ENCODE measurements at places on chromosomes 13 and 19.

DNA sequence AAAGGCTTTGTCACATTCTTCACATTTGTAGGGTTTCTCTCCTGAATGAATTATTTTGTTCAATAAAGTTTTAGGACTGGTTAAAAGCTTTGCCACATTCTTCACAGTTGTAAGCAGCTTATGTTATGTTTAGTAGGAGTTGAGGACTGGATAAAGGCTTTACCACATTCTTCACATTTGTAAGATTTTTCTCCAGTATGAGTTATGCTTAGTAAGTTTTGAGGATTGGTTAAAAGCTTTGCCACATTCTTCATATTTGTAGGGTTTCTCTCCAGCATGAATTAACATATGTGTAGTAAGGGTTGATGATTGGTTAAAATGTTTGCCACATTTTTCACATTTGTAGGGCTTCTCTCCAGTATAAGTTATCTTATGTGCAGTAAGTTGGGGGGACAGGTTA is 79.9 kb downstream of the ZNF431 start:
- DNase-seq, result no peak

DNA sequence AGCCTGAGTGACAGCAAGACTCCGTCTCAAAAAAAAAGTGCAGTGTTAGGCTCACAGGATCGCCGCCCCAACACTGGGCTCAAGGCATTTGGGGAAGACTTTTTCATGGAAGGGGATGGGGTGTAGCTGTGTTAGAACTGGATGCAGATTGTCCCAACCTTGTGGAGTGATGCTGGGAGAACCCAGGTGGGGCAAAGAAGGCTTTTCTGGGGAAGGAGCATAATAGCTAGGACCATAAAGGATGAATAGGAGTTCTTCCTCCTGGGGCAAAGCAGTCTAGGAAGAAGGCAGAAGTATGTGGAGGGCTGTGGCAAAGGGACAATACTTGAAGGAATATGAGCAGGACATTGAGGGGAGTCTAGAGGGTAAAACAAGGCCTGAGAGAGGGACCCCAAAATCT is 11.2 kb downstream of the TLE6 start:
- no peak for DNase-seq

- DNase-seq, result no peak
Measured at GRCh38 chr19:42281146-42281826, 12.2 kb downstream of the CIC start.

- no peak for DNase-seq
Measured at GRCh38 chr19:50568728-50569698, 778 bp upstream of the LRRC4B start.

GRCh38 chr19:31269425-31270127 is 79.7 kb downstream of the TSHZ3 start:
- no peak for DNase-seq

- no peak for DNase-seq
Measured at GRCh38 chr13:63514886-63515285, 2099.2 kb upstream of the PCDH20 start.

DNA sequence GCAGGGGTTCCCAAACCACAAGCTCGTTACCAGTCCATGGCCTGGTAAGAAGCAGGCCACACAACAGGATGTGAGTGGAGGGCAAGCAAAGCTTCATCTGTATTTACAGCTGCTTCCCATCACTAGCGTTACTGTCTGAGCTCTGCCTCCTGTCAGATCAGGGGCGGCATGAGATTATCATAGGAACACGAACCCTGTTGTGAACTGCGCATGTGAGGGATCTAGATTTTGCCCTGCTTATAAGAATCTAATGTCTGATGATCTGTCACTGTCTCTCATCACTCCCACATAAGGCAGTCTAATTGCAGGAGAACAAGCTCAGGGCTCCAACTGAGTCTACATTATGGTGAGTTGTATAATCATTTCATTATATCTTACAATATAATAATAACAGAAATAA is 677.4 kb upstream of the SLITRK6 start:
- no peak for DNase-seq

DNA sequence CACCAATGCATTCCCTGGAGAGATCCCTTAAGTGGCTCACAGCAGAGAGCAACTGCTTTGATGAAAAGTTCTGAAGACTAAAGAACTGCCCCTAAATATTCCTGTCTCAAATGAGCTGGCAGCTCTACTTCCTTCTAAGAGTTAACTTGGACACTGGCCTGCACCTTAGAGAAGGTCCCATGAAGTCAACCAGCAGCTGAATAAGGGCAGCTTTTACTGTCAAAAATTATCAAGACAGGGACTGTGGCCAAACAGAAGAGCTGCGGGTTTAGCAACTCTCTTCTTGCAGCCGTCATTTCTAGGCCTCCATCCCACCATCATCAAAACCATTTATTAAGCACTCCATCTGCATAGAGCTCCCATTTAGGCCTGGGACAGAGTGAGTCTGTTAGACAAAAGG is 491.1 kb upstream of the TSHZ3 start:
- DNase-seq, result no peak

- DNase-seq, result no peak
Measured at GRCh38 chr13:33341861-33342452, 56.4 kb upstream of the STARD13 start.

DNA sequence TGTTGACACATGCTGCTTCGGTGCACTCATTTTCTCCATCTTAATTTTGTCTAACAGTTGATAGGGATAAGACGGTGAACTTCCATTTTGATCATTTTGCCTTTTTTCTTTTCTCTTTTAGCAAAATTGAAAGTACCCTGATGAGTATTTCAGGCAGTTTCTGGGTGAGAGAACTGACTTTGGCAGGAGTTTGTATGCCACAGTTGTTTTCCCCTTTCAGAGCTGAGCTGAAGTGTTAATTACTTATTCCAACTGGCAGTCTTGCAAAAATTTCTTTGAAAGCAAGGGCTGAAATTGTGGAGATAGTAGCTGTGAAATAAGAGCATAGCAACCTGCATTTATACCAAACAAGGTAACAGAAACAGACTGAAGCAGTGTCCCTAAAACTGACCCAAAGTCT is 180.2 kb downstream of the SLITRK5 start:
- DNase-seq, result no peak

DNA sequence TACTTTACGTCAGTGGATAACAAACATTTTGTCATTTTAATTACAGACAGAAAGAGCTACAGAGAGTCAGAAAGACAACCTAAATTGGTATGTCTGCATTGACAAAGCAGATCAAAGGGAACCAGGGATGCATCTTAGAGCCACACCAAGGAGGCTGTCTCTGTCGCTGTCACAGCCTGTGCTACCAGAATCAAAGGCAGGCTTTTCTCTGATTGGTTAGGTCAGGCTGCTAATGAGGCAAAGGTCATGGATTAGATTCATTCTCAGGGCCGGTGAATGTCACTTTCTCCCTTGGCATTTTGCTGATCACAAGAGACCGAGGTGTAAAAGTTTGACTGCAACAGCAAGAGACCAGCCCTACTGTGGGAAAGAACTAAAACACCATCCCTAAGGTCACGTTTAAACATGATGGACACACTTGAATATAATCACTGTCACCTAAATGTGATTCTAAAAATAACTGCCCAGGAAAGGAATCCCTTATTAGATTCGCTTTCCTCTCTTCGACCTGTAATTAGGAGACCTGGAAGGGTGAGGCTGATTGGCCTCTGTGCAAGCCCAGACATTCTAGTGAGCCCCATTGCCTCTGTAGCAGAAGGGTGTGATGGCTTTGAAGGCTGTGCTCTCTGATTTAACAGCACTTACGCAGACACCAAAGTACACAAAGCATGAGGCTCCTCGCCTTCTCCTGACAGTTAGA is 314.4 kb upstream of the NBEA start:
- DNase-seq, result no peak

DNA sequence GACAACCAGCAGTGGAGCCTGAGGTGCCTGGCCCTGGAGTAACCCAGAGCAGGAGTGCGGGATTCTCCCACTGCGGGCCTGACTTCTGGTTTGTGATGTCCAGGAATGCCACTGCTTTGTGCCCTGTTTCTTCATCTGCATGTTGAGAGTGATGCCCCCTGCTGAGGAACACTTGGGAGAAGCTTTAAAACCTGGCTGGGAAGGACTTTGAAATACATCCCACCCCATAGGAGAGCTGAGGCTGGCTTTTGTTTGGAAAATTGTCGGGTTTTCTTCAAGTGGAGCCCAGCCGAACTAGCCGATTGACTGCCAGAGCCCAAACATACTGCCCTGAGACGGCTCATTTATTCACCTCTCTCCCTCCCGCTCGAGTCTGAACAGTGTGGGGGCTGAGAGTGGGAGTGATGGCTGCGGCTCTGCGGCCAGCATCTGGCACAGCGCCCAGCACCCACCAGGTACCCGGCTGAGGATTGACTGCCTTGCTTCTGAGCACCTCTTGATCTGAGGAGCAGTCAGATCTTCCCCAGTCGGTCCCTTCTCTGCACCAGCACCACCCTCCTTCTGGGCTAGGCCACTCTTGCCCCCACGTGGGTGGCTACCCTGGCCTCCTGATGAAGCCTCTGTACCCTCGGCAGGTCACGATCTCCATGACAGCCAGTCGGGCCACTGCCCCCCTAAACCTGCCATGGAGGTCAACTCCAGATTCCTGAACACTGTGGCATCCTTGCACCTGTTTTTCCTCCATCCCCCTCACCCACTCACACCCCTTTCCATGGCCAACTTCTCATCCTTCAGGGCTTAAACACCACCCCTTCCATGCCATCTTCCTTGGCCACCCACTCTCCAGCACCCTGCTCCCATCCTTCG is 148.9 kb downstream of the SIPA1L3 start:
- DNase-seq, result no peak

DNA sequence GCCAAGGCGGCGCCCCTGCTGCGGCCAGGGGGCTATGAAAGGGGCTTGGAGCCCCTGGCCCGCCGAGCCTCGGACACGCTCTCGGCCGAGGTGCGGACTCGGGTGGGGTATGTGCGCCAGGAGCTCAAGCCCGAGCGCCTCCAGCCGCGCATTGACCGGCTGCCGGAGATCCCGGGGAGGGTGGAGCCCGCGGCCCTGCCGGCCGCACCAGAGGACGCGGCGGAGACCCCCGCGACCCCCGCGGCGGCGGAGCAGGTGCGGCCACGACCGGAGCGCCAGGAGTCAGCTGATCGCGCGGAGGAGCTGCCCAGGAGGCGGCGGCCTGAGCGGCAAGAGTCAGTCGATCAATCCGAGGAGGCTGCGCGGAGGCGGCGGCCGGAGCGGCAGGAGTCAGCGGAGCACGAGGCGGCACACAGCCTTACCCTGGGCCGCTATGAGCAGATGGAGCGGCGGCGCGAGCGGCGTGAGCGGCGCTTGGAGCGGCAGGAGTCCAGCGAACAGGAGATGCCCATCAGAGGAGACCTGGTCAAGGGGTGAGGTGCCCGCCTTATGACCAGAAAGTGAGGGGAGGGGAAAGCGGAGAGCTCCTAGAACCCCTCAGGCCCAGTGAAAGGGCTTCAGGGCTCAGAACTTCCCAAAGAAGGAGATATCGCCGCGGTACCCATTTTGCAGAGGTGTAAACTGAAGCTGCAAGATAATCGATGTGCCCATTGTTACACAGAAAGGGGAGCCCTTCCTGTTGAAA is 8.8 kb upstream of the SHKBP1 start:
- no peak for DNase-seq

DNA sequence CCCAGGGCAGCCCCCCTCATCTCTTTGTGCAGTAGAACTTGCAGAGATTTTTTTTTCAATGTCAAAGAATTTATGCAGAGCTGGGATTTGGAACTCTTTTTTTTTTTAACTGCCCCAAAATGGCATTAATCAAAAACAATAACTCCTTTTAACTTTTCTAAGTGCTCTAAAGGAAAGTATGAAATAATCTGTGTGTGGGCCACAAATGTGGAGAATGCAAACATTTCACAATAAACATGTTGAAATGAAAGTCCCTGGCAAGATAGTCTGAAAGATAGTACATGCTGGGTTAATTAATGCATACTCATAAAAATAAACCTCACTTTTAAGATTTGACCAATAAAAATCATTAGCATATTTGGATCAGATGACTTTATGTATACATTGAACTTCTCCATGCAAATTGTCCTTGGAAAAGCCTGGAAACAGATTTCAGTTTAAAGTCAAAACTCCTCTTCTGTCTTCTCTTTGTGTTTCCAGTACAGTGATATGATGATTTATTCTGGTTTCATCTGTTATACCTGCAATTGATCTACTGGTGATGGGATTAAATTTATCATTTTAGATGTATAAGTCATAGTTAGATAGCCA is 30.5 kb upstream of the ZNF536 start:
- DNase-seq, result no peak

DNA sequence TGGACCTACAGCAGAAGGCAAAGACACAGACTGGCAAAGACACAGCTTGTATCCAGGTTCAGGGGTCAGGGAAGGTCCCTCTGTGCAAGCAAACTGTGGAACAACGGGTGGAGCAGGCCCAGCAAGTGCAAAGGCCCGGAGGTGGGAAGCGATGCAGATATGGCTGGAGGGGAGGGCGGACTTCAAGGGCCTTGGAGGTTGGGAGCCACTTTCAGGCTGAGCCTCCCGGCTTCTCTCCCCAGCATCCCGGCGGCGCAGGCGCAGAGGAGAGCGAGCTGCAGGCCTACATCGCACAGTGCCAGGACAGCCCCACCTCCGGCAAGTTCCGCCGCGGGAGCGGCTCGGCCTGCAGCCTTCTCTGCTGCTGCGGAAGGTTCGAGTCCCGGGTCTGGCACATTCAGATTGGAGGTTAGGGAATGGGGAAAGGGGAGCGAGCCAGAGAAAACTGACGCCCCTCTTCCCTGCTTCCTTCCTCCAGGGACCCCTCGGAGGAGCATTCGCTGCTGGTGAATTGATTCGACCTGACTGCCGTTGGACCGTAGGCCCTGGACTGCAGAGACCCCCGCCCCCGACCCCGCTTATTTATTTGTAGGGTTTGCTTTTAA is 2.1 kb upstream of the PNPLA6 start:
- DNase-seq, result no peak

DNA sequence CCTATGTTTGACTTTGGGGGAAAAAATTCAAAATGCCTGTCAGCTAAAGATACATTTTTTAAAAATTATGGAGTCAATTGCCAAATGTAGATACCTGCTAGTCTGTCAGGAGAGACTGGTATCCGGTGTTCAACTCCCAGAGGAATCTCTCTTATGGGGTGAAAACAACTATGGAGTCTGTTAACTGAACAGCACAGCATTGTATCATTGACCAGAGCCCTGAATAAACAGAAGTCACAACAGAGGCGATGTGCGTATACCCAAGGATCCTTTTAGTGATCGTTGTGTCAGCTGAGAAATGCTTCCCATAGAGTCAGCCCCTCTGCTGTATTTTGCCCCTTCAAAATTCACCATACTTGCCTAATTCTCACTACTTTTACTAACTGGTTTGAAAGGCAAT is 257.3 kb downstream of the GPC5 start:
- DNase-seq, result no peak

DNA sequence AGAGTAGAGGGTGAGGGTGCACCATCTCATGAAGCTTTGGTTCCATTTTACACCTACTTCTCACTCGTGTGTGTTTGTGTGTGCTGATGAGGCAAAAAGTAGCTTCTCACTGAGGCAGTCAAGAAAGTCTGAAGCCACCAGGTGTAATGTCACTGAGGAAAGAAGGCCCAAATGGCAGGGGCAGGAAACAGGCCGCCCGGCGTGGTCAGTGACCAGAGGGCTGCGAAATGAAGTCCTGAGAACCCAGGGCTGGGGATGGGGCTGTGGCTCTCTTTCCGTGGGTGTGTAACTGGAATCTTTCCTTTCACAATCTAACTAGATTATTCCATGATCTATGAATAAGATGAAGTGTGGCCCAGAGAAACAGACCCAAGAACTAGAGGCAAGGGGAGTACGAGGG is 25.5 kb upstream of the TFDP1 start:
- DNase-seq, result no peak
